ENCODE measurements at places on chromosomes 7 and 10. TPM values are rescaled to one million over a fixed set of nuclear protein-coding genes. Genes with fewer than 3 reads are reported as not detected.

The SPDYE8 gene
- 0.98 TPM for polyA plus RNA-seq

The MBLAC1 gene
- 1.1 TPM for polyA plus RNA-seq

DNA sequence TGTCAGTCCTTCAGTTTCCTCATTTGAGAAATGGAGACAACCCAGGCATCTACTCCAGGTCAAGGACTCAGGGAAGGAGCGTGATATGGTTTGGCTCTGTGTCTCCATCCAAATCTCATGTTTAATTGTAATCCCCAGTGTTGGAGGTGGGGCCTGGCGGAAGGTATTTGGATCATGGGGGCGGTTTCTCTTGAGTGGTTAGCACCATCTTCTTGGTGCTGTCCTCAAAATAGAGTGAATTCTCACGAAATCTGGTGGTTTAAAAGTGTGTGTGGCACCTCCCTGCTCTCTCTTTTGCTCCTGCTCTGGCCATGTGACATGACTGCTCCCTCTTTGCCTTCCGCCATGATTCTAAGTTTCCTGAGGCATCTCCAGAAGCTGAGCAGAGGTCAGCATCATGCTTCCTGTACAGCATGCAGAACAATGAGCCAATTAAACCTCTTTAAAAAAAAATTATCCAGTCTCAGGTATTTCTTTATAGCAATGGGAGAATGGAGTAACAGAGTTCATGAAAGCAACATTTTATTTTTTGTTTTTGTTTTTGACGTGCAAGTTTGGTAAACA, 30.0 kb downstream of the ARHGAP22 start:
- DNase-seq, result no peak

GRCh38 chr10:24259365-24260130, 50.6 kb downstream of the KIAA1217 start:
- no peak for DNase-seq

DNA sequence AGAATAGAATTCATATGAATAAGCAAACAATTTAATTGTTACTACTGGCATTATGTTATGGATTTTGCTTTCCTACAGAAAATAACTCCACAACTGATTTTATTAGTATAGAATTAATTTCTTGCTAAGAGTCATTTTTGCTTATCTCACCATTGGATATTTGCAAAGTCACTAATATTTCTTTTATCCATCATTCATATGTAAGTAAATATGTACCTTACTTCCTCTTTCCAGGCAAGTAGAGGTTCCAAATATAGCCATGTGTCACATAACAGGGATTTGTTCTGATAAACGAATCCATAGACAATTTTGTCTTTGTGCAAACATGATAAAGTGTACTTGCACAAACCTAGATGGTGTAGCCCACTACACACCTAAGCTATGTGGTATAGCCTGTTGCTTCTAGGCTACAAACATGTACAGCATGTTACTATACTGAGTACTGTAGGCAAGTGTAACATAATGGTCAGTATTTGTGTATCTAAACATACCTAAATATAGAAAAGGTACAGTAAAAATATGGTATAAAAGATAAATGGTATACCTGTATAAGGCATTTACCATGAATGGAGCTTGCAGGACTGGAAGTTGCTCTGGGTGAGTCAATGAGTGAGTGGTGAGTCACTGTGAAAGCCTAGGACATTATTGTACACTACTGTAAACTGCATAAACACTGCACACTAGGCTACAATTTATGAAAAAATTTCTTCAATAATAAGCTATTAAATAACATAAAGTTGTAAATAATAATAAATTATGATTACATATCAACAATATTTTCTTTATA, 18.3 kb downstream of the KLLN start:
- DNase-seq, result no peak

GRCh38 chr10:78435484-78436221, 402.0 kb downstream of the RPS24 start:
- DNase-seq, result no peak

- no peak for DNase-seq
These were observed 29.9 kb downstream of the DPCD start for GRCh38 chr10:101617824-101618568.

- DNase-seq, result peak; percentile 48
These were observed 302.1 kb upstream of the IMMP2L start for GRCh38 chr7:111864291-111864976.

- no peak for DNase-seq
These were observed 83.3 kb upstream of the CREB5 start for GRCh38 chr7:28328822-28329660.

DNA sequence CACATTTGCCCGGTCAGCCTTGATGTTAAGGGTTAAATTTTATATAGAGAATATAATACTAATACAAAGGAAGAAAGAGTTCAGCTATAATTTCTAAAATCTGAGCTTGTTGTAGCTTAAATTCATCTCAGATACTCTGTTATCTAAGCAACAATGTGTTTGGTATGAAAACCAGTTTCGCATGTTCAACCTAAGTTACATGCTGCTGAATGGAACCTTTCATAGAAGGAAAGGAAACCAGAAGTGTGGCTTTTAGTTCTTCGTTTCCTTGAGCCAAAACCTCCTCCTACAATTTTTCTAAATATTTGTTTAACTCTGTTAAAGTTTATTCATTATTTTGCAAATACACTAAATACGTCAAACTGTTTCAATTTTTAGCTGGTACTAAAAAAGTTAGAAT, 18.5 kb downstream of the AGR2 start:
- no peak for DNase-seq

The TFPI2 gene
- 7.5 TPM for polyA plus RNA-seq

The KLLN gene
- polyA plus RNA-seq, result 1.2 TPM
